RKO (cell line): ENCODE measurements at places on chromosomes 7 and 10.

DNA sequence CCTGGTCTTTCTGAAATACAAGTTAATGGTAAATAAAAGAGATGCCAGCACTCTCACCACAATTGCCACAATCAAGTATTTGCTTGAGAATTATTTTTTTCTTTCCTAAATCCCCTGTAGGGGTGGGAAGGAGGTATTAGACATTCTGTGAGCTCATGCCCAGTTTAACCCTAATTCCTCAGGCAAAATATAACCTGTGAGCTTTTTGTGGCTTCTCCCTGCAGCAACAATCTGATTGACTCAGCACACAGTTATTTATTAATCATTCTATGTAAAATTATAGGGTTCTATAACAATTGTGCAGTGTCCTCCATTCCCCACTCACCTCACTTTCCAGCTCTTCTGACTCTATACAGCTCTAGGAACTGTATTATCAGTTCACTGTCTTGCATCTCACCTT is 66.3 kb downstream of the GLI3 start:
- DNase-seq, result no peak

GRCh38 chr7:16023046-16023445 is 336.6 kb upstream of the MEOX2 start:
- no peak for DNase-seq

- no peak for DNase-seq
Measured at GRCh38 chr10:20300735-20301134, 484.5 kb downstream of the PLXDC2 start.

GRCh38 chr10:91569522-91569921 is 63.3 kb downstream of the PPP1R3C start:
- no peak for DNase-seq

DNA sequence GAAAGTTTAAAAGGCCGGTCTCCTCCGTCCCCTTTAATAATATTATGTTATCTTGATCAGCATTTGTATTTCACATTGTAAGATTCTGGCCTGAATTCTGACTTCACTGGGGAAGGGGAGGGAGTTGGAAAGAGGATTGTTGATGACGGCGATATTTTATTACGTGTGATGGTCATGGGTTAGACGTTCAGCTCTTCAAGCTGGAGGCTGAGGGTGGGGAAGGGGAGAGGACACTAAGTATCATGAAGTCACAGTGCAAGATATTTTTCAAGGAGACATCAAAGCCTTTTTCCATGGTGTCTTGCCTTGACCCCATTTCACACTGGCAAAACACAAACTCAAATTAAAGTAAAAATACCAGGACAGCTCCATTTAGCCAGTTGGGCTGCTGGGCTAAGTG is 126.7 kb downstream of the WDR11 start:
- DNase-seq, result no peak

- DNase-seq, result no peak
Measured at GRCh38 chr7:50724526-50725520, 57.9 kb downstream of the GRB10 start.

- no peak for DNase-seq
Measured at GRCh38 chr7:70512761-70513160, 619.2 kb upstream of the GALNT17 start.
